ENCODE measurements at places on chromosomes 1 and 21. TPM values are rescaled to one million over a fixed set of nuclear protein-coding genes. Genes with fewer than 3 reads are reported as not detected.

DNA sequence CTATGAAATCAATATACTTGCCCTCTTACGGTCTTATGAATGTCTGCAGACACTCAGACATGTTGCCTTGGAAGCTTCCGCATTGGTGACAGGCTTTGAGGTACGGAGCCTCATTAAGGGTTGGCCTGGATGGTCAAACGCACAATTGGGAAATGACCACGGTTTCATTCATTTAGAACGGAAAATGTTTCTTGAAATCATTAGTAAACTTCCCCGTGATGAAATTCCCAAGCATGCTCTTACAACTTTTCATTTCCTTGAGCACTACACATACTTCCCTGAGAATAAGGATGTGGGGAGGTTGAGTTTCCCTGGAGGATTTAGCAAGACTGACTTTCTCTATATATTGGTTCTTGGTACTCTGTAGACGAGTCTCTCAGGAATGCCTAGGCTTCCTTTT is 146.3 kb downstream of the HLX start:
- no peak for DNase-seq

DNA sequence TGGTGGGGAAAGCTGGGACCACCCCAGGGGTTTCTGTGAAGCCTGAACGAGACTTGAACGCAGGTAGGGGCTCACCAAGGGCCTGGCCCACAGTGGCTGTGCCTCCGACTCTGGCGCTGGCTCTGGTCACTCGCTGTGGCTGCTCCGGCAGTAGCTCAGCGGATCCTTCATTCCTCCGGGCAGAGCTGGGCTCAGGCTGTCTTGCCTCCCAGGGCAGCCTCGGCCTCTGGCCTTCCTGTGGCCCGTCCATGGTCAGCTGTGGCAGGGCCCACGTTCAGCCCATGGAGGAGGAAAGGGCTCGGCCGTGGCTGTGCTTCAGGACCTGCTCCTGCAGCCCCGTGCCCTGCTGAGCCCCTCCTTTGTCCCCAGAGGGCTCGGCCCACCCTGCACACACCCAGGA is 162.9 kb upstream of the C1orf174 start:
- DNase-seq: no peak

DNA sequence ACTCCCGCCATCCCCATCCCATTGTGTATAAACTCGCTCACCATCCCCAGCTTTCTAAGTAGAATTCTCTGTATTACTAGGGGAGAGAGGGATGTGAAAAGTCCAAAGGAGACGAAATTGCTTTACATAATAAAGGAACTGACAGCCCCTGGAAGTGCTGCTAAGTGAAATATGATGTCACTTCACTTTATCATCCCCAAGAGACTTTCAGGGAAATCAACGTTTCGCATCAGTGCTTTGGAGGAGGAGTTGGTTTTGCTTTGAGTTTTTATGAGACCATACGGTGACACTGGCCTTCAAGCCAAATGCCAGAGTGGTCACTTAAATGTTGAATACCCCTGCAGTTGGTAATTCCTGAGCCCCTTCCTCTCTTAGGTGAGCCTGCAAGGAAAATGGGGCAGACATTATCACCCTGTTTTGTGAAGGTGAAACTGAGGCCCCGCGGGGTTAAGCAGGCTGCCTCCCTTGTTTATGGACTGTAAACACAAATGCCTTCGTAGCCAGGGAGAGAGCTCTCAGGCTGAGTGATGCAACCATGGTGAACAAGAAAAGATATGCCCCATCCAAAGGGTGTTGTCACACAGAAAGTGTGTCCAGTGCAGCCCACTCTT is 58.4 kb upstream of the KAZN start:
- no peak for DNase-seq

DNA sequence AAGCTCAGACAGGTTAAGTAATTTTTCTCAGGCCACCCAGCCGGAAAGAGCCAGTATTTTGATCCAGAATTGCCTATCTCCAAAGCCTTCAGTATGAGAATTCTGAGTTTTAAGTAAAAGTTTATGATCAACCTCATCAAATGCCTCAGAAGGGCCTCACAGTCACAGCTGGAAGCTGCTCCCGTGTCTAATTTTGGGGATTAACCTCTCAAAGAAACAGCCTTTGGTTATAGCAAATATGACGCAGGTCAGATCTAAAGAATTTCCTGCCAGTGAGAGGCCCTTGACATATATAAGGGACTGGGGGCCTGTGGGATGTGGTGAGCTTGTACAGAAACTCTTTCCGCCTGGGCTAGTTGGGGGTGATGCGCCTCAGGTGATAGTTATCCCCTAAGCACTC is 2.3 kb downstream of the EXTL1 start:
- DNase-seq: no peak

DNA sequence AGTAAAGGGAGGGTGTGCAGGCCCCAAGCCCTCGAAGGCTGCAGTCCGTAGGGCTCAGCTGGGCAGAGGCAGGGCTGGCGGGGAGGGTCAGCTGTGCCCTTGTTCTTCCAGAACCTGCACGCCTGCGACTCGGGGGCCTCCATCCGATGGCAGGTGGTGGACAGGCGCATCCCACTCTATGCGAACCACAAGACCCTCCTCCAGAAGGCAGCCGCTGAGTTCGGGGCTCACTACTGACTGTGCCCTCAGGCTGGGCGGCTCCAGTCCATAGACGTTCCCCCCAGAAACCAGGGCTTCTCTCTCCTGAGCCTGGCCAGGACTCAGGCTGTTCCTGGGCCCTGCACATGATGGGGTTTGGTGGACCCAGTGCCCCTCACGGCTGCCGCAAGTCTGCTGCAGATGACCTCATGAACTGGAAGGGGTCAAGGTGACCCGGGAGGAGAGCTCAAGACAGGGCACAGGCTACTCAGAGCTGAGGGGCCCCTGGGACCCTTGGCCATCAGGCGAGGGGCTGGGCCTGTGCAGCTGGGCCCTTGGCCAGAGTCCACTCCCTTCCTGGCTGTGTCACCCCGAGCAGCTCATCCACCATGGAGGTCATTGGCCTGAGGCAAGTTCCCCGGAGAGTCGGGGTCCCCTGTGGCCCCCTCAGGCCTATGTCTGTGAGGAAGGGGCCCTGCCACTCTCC is 13.6 kb upstream of the LRRC3 start:
- no peak for DNase-seq

CLCA4 gene
- total RNA-seq: 1,448 TPM

FUCA1 gene
- 159 TPM for total RNA-seq

NR1I3 gene
- not detected for total RNA-seq

GRCh38 chr1:119987686-119988085 is 81.8 kb downstream of the NOTCH2 start:
- DNase-seq: no peak

DNA sequence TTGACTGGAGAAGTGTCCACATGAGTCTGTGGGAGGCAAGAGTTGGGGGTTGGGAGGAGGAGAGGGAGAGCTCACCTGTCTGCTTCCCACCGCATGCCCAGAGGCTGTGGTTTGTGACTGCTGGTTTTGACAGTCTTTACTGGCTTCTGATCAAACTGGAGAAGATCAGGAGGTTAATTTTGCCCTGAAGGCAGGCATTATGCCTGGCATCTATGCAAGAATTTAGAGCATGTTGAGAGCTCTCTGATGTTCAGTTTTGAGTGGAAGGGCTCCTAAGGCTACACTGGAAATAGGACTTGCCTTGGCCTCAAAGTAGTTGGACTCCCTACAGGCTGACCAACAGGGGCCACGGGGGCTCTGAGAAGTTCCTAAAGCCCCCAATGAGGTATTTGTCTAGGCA is 101.6 kb downstream of the TLR5 start:
- DNase-seq: no peak

DNA sequence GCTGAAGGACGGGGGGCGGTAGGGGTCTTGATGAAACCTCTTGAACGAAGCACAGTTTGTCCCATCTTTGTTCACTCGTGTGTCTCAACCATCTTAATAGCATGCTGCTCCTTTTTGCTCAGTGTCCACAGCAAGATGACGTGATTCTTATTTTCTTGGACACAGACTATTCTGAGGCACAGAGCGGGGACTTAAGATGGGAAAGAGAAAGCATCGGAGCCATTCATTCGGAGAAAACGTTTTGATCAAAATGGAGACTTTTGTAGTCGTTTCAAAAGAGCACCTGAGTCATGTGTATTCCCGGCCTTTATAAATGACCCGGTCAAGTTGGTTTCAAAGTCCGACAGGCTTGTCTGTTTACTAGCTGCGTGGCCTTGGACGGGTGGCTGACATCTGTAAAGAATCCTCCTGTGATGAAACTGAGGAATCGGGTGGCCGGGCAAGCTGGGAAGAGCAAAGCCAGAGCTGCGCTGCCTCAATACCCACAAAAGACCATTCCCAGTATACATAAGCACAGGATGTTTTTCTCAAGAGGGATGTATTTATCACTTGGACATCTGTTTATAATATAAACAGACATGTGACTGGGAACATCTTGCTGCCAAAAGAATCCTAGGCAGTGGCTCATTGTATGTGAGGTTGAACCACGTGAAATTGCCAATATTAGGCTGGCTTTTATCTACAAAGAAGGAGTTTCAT is 18.5 kb downstream of the ETS2 start:
- peak; percentile 61 for DNase-seq

DNA sequence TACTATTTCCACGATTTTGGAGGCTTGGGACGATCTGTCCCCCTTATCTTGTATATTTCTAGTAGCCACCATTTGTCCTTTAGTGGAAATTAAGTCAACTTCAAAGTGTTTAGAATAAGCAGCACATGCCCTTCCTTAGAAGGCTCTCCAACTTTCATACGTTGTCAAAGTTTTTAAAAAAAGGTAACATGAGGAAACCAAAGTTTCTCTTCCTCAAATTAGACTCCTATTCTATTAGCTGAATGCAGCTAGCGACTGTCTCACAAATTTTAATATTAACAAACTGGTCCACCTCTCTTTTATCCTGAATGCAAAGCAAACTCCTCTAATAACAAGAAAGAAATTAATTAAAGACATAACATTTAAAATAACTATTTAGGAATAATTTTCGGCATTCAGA is 6.9 kb downstream of the C1orf174 start:
- no peak for DNase-seq

- DNase-seq: no peak
Measured at GRCh38 chr1:151510020-151510405, 1.2 kb upstream of the CGN start.

GRCh38 chr1:225713281-225713680 is 60.4 kb upstream of the ENAH start:
- no peak for DNase-seq

DNA sequence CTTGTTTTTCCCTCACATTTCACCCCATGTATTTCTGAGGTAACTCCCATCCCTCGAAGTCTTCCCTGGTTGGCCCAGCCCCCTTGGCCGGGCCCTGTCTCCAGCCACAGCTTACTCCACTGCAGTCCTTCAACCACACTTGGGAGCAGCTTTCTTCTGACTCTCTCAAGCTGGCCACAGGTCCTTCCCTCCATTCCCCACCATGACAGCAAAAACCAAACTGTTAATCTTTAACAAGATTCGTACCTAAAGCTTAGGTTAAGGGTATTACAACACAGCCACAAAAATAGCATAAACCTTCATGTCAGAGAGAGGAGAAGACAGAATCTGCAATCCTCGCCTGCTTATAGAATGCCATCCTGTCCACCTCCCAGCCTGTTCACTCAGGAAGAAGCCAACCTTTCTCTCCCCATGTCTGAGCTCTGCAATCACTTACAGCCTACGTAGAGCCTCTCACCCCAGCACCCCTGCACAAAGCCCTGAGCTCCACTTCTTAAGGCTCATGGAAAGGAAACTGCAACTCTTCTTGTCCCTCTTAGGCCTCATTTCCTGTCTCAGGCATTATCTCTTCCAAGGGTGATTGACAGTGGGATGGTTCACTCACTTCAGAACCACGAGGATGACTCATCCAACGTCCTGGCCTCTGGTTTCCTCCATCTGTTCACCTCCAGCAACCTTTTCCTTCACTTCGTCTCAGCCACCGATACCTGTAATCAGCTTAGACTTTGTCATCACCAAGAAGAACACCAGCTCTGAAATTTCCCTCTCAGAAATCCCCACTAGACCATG is 72.8 kb downstream of the CD2 start:
- no peak for DNase-seq

BCL2L15 gene
- 197 TPM for total RNA-seq

GRCh38 chr21:17782051-17782450 is 37.1 kb downstream of the C21orf91 start:
- no peak for DNase-seq

GRCh38 chr1:161499099-161500039 is 5.9 kb upstream of the FCGR2A start:
- no peak for DNase-seq

- no peak for DNase-seq
Measured at GRCh38 chr21:35145626-35146233, 96.6 kb upstream of the RUNX1 start.

DNA sequence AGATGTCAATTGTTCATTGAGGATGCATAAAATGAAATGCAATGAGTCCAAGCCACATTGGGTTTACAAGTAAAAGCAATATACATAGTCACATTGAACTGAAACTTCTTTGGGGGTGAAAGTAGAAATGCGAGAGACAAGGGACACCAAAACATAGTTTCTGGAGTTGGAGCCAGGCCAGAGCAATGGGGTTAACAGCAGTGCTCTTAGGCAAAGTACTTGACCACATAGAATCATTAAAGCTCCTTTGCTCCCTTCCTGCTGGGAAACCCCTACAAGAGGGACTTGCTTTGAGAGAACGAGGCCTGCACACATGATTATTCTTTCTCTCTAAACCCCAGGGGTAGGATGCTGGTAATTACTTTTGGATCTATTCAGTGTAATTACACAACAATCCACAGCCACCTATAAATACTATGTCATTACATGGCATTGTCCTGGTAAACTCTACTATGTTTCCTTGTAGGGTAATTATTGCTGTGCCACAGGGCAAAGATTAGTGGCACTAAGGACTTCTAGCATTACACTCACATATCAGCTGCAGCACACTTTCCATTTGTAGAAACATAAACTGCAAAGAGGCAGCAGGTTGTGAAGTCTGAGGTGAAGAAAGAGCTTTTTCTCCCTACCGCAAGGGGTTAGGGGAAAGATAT is 421.6 kb upstream of the PBX1 start:
- DNase-seq: no peak

- DNase-seq: no peak
Measured at GRCh38 chr1:41813226-41813625, 105.5 kb downstream of the HIVEP3 start.

DNA sequence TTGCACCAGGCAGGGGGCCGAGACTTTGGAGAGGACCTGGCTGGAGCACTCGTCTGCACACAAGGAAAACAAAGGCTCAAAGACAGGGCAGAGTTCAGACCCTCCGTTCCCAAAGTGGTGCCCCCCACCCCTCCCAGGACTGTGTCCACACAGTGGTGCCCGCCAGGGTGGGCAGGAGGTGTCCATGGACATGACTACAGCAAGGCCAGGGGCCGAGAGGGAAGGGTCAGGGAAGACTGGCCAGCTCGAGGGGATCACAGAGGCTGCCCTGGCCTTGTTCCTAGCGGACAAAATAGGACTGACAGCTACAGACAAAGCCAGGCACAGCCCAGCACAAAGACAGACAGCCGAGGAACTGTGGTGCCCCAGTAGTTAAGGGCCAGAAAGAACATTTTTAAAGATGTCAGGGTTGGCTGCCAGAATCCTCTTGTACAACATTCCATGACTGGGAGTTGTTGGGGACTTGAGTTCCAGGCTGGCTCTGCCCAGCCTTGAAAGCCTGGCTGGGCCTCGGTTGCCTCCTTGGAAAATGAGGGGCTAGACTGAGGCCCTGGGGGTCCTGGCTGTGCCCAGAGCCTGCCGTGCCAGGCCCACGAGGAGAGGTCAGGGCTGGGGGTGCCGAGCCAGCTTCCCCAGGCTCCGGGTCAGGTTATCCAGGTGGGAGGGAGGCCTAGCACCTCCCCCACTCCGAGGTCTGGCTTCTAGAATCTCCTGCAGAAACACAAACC is 63.7 kb downstream of the SLX9 start:
- DNase-seq: no peak

Data from mucosa of descending colon (tissue), 3 donors.